MCF 10A (cell line): ENCODE measurements at places on chromosomes 4 and X. TPM values are rescaled to one million over a fixed set of nuclear protein-coding genes. Genes with fewer than 3 reads are reported as not detected.
A peak's percentile ranks its signal among the peaks of the same experiment; 100 is the strongest.

GRCh38 chr4:177380730-177381287, 61.4 kb downstream of the AGA start:
- DNase-seq: peak; percentile 21

BCLAF3 gene
- 8.6 and 9.6 TPM in 2 replicates for total RNA-seq

DNA sequence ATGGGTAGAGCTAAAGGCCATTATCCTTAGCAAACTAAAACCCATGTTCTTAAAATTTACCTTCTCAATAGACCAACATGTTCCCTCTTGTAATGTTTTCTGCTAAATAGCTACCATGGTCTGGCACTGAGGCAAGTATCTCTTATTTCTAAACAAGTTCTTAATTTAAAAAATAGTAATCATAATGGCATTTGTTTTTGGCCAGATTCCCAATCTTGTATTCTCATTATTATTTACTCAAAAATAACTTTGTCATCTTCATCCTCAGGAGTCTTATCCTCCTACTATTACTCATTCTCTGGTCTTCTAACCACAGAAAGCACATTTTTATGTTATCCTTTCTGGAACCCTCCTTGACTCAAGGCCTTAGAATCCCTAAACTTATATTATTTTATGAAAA, 931.2 kb downstream of the CCSER1 start:
- DNase-seq: peak; percentile 35

DNA sequence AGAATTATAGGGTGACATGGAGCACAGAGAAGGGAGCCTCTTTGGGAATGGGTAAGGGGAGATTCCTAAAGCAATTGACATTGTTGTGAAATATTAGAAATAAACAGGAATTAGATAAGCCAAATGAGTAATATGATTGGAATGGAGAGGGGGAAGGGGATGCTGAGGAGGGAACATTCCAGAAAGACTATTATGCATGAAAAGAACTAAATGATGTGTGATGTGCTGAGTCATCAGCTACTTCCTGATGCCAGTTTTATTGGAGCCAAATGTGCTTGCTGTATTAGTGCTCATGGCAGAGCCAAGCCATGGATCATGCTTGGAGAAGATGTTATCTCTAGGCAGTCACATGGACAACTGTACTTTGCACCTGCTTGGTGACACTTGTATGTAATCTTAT, 189.0 kb upstream of the HCCS start:
- peak; percentile 50 for DNase-seq

SLIT2 gene
- total RNA-seq: 8.4 and 10.2 TPM in 2 replicates

DNA sequence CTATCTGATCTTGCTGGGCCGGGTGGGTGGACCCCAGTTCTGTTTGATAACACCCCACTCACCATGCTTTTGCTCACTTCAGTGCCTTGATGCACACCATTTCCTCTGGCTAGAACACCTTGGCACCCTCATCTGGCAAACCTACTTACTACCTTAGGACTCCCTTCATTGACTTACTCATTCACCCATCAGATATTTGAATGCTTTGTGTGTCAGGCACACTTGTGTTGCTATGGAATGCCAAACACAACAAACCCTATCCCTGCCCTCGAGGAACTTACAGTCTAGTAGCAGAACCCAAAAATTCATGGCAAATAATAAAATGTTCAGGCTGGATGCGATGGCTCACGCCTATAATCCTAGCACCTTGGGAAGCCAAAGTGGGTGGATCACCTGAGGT, 13.9 kb downstream of the CCNG2 start:
- no peak for DNase-seq
